GM19239 (cell line): ENCODE measurements at places on chromosomes 7 and 10.

DNA sequence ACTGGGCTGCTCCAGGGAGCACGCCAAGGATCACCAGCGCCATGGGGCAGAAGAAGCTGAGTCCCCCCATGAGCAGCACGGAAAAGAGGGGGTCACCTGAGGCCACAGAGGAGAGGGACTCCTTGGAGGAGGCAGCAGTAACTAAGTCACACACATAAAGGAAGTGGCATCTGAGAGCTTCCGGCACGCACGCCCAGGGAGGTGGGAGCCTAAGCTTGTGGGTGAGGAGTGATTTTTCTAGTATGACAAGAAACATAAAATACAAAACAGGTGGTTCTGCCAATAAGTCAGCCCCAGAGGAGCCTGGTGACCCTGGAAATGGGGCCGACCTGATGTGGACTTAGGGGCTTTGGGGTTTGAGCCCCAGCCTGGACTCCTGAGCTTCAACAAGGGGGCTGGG is 60.8 kb downstream of the CARD11 start:
- no peak for DNase-seq

GRCh38 chr7:130364451-130364850 is 15.8 kb upstream of the CPA1 start:
- no peak for DNase-seq

- no peak for DNase-seq
These were observed 49.8 kb downstream of the TPK1 start for GRCh38 chr7:144786079-144786478.

GRCh38 chr7:77910124-77910523 is 111.6 kb downstream of the PHTF2 start:
- DNase-seq = no peak

DNA sequence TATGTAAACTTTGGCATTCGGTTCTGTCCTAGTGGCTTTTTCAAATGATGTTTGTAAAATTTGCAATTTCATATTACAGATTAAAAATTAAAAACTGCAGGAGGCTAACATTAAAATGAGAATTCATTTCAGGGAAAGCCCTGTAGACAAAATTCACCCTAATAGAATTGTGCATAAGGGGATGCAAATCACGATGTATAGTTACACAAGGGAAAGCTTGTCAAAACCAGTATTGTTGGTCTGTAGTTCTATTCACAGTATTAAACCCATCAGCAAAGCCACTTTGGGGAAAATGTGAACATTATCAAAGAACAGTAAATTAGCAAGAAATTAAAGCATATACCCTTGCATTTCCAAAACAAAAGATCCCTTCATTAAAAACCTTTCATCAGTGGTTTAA is 39.9 kb upstream of the MKI67 start:
- no peak for DNase-seq

- no peak for DNase-seq
These were observed 129.7 kb upstream of the KLF6 start for GRCh38 chr10:3914733-3915132.

DNA sequence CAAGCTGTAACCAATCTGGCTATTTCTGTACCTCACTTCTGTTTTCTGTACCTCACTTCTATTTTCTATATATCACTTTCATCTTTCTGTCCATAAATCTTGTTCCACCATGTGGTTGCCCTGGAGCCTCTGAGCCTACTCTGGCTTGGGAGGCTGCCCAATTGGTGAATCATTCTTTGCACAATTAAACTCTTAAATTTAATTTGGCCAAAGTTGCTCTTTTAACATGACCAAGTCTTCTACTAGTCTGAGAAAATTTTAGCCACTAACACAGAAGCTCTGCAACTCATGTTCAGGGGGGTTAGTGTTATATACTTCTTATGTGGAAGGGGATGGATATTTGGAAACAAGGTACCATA is 503.5 kb downstream of the KIF20B start:
- no peak for DNase-seq

DNA sequence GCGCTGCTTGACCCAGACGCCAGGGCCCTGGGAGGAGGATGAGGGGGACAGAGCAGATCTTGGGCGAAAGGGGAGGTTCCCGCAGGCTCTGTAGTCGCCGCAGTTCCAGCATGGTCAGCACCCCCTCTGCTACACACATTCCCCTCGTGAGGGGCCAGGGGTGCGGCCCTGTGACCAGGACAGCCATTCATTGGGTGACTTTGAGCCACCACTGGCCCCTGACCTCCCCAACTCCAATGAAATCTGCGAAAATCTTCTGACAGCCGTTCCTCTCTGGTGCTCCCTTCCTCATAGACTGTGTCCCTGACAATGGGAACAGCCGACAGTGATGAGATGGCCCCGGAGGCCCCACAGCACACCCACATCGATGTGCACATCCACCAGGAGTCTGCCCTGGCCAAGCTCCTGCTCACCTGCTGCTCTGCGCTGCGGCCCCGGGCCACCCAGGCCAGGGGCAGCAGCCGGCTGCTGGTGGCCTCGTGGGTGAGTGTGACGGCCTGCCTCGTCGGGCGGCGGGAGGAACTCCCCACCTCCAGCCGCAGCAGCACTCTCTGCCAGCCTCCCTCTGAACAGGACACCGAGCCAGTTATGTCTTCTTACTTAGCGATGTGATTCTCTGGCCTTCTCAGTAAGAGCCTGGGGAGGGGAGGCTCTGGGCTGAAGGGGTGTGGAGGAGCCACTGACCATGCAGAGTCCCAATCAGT is 825 bp downstream of the TMEM176A start:
- DNase-seq = no peak

GRCh38 chr10:128040681-128041080 is 85.5 kb downstream of the MKI67 start:
- DNase-seq = no peak

DNA sequence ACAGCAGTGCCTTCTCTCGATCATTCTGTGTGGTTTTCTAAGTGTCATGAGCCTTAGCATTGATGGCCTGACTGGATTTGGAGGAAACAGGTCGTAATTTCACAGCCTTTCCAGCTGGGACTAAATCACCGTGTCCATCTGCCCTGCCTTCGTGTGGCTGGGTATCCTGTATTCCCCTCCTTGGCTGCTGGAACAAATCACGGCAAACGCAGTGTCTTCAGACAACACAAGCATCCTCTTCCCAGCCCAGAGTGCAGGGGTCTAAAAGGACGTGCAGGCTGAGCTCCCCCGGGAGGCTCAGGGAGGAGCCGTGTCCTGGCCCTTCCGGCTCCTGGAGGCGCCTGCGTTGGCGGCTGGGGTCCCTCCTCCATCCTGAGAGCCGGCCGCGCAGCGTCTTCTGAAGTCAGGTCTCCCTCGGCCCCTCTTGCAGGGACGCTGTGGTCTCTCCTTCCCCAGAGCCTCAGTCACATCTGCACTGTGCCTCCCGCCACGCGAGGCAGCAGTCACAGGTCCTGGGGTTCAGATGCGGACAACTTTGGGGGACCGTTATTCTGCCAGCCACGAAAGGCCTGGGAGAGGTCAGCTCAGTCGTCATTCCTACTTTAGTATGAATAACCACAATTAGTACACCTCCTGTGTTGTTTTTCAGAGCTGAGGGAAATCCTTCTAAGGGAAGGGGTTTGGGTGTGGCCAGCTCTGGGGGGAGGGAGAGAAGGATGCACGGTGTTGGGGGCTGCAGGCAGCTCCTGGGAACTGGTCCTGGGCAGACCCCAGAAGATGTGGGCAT is 41.1 kb downstream of the FAM20C start:
- no peak for DNase-seq

- DNase-seq = no peak
These were observed 644 bp downstream of the PPP1R35 start for GRCh38 chr7:100435401-100436304.

DNA sequence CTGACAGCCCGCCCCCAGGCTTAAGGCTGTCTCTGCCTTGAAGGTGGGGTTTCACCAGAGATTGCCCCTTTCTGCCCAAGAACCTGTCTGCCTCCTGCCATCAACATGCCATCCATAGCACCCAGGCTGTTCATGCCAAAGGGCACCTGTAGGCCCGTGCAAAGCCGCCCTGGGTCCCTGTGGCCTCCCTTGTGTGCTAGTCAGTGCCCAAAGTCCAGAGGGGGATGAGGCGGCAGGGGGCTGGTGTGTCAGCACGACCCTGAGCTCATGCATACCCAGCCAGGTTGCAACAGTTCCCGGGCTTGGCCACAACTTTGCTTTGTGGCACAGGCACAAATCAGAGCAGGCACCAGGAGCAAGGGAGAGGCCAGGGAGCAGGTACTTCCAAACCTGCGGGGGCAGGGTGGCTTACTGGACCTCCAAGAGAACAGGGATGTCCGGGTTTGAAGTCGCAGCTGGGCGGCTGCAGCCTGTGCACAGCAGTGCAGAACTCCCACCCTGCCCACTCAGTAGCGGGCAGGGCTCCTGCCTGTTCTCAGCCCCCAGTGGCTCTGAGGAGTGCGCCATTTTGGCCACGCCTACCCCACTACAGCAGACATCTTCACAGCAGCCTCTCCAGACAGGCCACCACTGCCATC is 671.1 kb upstream of the GRM3 start:
- no peak for DNase-seq

GRCh38 chr7:123437447-123437995 is 96.9 kb downstream of the IQUB start:
- no peak for DNase-seq

DNA sequence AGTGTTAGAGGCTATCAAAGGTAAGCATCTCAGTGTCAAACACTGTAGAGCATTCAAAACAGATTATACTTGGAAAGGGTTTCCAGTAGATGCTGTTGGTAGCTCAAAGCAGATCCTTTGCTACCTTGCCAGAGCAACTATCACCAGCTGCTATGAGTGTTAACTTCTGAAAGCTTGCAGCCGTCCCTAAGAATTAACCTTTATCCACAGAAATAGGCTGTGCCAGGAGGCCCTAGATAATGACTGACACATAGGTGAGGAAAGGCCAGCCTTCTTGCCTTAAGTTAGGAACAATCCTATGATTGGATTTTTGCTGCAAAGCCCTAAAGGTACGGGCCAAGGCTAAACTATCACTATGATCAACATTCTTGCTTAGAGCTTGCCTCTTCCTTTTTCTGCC is 263.2 kb downstream of the DGKB start:
- DNase-seq = no peak

- no peak for DNase-seq
These were observed 30.0 kb upstream of the SAMD9L start for GRCh38 chr7:93178213-93178612.

- DNase-seq = no peak
These were observed 15.5 kb upstream of the GDI2 start for GRCh38 chr10:5828725-5829124.

- DNase-seq = no peak
These were observed 37.7 kb upstream of the R3HCC1L start for GRCh38 chr10:98096731-98097130.

- DNase-seq = no peak
These were observed 5.0 kb downstream of the CLRN3 start for GRCh38 chr10:127887541-127888415.

- no peak for DNase-seq
These were observed 221.7 kb downstream of the CDK14 start for GRCh38 chr7:90817846-90818245.

- DNase-seq = no peak
These were observed 38.6 kb upstream of the ZMIZ2 start for GRCh38 chr7:44709945-44710596.

- no peak for DNase-seq
These were observed 10.6 kb downstream of the ZC3HC1 start for GRCh38 chr7:130040576-130040975.

DNA sequence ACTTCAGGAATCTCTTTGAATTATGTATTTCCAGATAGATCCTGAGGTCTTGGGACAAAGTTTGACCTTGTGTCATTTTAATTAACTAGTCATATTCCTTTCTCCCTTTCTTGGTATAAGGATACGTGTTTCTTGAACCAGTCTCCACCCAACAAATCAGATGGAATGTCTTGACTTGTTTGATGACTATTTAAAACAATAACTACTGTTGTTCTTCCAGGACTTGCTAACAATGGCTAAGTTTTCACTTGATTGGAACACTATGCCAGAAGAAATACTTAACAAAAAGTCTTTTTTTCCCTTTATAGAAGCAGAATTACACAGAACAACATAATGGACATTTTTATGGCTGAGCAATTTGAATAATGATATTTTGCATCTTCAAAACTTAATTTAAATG is 43.0 kb upstream of the WIPF3 start:
- no peak for DNase-seq

DNA sequence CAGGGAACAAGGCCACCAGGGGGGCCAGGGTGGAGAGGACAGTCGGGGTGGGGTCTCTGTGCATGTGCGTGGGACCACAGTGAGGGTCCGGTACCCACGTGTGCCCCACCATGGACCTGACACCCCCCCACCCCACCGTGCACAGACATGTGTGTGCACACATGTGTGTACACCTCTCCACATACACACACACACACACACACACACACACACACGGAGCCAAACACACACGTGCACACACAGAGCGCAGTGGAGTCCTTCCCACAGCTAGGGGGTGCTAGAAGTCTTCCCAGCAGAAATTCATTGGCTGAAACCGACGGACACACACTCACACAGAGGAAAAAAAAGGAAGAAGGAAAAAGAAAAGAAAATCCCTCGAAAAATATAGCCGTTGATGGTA is 42.8 kb upstream of the GNA12 start:
- DNase-seq = peak; percentile 78

DNA sequence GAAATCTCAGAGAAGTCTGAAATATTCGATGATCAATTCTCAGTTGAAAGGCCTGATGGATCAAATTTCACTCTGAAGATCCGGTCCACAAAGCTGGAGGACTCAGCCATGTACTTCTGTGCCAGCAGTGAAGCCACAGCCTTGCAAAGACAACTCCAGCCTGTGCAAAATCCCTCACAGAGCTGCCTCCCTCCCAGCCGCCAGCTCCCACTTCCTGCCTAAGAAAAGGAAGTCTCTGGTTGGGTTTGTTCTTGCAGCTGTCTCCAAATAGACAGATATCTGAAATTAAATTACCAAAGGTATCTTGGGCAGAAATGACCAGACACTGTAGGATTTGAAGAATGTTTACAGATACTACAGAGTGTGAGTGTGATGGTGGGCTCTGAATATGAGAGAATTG is 43.4 kb upstream of the PRSS58 start:
- no peak for DNase-seq

- DNase-seq = no peak
These were observed 34.4 kb downstream of the UNC5B start for GRCh38 chr10:71246591-71247413.

- DNase-seq = no peak
These were observed 132.5 kb downstream of the RELN start for GRCh38 chr7:103856929-103857328.

DNA sequence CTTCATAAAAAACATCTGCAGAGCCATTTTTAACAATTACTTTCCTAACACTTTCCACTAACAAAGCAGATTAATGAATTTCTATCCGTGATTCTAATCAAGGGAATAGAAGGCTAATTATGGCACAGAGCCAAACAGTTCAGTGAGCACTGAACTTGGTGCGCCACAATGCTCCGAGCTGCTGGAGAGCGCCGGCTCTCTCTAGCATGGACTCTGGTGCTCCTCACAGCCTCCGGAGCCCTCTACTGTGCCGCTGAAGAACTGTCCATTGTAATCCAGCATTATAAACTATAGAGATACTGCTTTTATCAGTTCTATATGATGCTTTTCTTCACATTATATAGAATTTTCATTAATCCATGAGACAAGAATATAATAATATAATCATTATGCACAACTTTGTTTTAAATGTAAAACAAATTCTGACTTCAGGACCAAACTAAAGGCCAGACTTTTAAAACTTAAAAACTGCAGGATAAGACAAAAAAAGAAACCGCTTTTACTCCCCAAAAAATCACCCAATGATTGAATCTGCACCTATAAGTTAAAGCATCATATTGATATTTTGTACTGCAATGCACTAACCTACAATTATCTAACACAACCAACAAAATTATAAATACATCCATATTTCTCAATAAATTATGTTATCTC is 123.6 kb downstream of the RNF32 start:
- DNase-seq = no peak
